AG09309 (cell line): ENCODE measurements at places on chromosomes 7 and 10.

GRCh38 chr10:102431452-102432124, 786 bp downstream of the CUEDC2 start:
- DNase-seq = no peak

GRCh38 chr7:155972247-155972646, 160.0 kb upstream of the SHH start:
- DNase-seq = no peak

DNA sequence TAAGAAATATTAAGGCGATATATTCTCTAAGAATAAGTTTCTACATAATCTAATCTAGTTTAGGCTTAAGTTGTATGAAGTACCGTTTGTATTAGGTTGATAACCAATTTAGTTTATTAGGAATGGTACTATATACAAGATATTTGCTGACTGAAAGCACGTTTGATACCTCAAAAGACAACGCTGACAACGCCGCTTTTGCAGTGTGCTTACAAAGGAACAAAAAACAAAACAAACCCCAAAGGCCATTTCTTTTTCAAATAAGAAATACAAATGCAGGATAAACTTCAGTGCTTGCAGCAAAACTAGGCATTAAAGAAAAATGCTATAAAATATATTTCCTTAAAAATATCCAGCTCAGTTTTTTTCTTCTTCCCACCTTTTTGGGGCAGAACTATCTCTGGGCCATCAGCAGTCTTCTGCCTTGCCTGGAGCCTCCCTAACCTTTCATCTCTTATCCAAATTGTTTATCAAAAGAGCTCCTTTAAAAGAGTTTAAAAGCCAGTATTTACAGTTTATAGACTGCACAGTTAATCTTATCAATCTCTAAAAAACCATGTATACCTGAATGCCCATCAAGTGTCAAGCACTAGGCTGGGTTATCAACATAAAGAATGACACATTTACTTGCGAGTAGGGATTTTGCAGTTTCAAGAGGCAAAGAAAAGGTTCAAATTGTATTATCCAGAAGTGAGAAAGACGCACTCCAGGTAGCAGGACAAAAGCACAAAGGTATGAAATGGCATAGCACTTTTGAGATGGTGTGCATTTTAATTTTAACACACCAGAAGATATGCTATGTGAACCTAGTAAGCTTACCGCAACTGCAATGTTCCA, 4.1 kb upstream of the KMT2E start:
- no peak for DNase-seq

- DNase-seq = no peak
Observed at GRCh38 chr7:28440055-28440601, 27.8 kb downstream of the CREB5 start.

DNA sequence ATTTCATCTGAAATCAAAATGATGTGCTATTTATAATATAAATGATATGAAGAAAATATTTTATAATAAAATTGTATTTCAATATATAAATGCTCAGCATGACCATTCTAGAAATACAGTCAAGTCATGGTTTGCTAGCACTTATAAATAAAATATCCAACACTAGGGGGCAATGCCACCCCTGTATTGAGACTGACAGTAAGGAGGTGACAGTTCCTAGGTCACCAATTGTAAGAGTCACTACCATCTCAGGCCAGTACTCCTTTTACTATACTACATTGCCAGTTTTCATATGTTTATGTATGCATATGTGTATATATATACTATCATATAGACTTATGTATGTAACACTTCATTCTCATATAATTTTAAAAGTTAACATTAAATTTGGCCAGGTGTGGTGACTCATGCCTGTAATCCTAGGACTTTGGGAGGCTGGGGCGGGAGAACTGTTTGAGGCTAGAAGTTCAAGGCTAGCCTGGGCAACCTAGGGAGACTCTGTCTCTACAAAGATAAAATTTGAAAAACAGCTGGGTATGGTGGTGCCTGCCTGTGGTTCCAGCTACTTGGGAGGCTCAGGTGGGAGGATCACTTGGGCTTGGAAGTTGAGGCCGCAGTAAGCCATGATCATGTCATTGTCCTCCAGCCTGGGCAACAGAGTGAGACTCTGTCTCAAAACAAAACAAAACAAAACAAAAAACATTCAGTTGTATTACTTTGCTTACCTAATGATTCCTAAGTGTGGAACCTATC, 2.4 kb upstream of the CNOT4 start:
- no peak for DNase-seq

DNA sequence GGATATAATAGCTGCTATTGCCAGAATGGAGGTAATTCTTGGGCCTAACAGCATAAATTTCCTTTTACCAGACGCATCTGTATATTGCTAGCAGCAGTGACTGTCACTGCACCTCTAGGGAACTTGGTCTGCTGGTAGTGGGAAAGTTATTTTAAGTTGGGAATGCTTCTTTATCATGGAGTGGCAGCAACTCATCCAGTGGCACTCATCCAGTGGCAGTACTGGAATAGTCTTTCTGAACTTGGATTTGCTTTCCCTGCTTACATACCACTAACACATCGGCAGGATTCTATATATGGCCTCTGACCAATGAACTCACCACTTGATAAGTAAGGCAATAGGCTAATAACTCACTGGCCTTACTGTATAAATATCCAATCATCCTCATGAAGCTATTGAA, 22.0 kb upstream of the ICA1 start:
- DNase-seq = no peak

DNA sequence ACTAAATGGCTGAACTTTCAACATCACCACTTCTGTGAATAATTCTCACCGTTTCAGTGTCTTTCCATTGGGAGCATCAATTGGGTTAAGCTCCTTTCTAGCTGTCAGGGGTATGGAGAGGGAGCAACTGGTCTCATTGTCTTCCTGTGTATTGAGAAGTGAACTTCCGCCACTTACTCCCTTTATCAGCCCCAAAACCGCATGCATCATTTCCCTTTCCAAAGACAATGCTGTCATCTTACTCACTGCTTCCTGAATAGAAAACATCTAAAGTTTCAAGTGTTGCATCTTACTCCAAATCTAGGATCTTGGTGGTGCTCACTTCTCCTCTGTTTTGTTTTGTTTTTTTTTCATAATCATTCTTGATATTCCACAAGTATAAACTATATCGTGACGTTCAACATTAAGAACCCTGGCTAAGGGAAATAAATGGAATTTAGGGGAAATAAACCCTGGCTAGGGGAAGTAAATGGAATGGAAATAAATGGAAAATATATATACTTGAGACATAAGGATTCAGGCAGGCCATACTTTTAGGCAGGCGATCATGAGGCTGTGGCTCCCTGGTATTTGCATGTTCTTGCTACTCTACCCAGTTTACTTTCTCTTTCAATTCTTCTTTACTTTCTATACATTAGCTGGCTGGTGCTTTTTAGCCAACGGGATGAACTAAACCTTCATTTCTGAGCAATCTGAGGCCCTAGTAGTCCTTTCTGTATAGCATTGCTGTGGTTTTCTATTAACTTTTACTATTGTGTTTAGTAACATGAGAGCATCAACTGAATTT, 371.9 kb downstream of the BMPER start:
- no peak for DNase-seq

GRCh38 chr10:17805330-17805729, 3.8 kb upstream of the MRC1 start:
- no peak for DNase-seq

- peak; percentile 23 for DNase-seq
Observed at GRCh38 chr10:132363921-132364593, 32.1 kb downstream of the LRRC27 start.

GRCh38 chr10:113187063-113187777, 237.2 kb downstream of the TCF7L2 start:
- DNase-seq = no peak

DNA sequence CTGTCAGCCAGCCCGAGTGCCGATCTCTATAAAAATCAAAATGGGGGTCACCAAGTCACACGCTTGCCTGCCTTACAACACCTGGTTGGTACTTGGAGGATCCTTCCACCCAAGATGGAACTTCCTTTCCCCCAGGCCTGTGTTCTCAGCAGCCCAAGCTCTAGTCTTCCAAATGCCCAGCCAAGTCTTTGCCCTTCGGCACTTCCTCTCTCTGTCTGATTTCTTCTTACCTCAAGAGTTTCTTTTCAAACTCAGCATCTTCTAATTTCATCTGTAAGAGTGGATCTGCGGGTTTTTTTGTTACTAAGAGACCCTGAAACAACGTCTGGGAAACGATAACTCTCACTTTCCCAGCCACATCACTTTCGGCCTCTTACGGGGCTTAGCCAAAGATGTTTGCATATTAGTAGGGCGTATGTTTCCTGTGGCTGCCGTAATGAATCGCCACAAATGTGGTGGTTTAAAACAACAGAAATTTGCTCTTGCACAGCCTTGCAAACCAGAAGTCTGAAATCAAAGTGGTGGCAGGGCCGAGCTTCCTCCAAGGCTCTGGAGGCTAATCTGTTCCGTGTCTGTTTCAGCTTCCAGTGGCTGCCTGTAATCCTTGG, 219.9 kb downstream of the TCF7L2 start:
- DNase-seq = no peak

GRCh38 chr7:133688483-133689239, 435.8 kb downstream of the EXOC4 start:
- peak; percentile 41 for DNase-seq

- DNase-seq = no peak
Observed at GRCh38 chr10:28391283-28391682, 88.4 kb upstream of the MPP7 start.

DNA sequence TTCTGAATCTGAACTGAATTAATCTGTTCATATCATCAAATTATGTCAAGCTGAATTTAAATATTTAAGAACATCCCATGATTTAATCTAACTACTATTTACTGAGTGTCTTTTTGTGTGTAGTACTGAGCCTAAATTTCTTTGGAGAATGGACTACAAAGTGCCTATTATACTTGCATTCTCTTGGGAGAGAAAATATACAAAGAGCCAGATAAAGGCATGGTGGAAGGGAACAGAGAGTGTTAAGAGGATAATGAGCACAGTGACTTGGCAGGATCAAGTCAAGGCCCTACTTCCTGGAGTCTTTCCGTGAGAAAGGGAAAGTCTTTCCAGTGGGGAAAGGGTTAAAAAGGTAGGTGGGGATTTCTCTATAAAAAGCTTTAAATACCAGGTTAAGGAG, 15.0 kb downstream of the TNKS2 start:
- no peak for DNase-seq

DNA sequence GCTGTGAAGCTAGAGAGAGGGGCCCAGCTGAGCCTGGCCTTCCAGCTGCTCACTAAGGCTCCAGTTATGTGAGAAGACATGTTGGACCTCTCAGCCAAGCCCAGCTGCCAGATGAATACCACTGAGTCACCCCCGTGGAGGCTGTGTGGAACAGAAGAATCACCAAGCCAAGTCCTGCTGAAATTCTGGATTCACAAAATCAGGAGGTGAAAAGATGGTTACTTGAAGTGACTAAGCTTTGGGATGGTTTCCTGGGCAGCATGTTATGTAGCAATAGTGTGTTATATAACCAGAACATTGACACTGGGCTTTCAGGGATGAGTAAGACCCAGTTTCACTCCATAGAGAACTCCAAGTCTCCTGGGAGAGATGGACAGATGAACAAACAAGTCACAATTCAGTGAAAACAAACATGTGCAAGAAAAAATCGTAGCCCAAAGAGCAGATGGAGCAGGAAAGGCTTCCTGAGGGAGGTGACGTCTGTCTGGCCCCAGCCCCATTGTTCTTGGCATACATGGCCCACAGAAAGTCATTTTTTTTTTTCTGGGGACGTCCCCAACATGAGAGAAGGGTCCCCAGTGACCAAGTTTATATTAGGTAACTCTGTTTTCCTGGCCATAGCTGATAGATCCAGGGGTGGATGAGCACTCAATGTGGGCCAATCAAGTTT, 64.1 kb upstream of the PDZD8 start:
- peak; percentile 96 for DNase-seq
